Uterine smooth muscle cell (primary cell): ENCODE measurements at places on chromosomes 7 and 10. TPM values are rescaled to one million over a fixed set of nuclear protein-coding genes. Genes with fewer than 3 reads are reported as not detected.

RPEL1 gene
- under 0.01 and 0.11 TPM in 2 replicates for total RNA-seq

LBX1 gene
- not detected in 2 replicates for total RNA-seq

GPNMB gene
- total RNA-seq = 145 and 280 TPM in 2 replicates

GIMAP7 gene
- total RNA-seq = 0.11 TPM in 1 of 2 replicates, not detected in the other

RBP3 gene
- total RNA-seq = not detected in 2 replicates

FAM25C gene
- total RNA-seq = not detected in 2 replicates

IFIT1 gene
- 12.7 and 16.4 TPM in 2 replicates for total RNA-seq

PIK3CG gene
- not detected in 2 replicates for total RNA-seq

PDK4 gene
- under 0.01 and 0.12 TPM in 2 replicates for total RNA-seq

HUS1 gene
- total RNA-seq = 17.9 and 28.6 TPM in 2 replicates

DLG5 gene
- total RNA-seq = 41.1 and 45.2 TPM in 2 replicates

OR6V1 gene
- total RNA-seq = not detected in 2 replicates

SNCG gene
- total RNA-seq = 7.2 and 7.5 TPM in 2 replicates

PNLIPRP2 gene
- not detected in 2 replicates for total RNA-seq

HTR7 gene
- 0.87 and 1.1 TPM in 2 replicates for total RNA-seq

TET1 gene
- 2.0 and 2.5 TPM in 2 replicates for total RNA-seq

AKR1C4 gene
- total RNA-seq = not detected in 2 replicates

FEZF1 gene
- total RNA-seq = not detected in 2 replicates

PCDH15 gene
- total RNA-seq = 0.11 and 0.12 TPM in 2 replicates
